NCI-H1105 treated with DMSO at 0.1 percent for 48 hours (cell line): ENCODE measurements at places on chromosomes 1 and 21.

DNA sequence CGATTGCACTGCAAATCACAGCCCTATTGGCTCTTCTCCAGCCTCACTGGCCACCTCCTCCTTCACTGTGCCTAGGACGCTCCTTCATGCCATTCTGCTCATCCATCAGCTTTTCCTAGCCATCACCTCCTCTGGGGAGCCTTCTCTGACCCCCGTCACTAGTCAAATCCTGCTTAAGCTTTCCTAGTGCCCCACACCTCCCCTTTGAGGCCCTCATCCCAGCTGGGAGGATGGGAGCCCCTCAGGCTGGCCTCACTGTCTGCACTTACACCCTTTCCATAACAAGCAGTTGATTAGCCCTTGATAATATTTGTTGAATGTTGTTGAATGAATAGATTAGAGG lies 50.7 kb downstream of the KLHDC7A start:
- DNase-seq = no peak

DNA sequence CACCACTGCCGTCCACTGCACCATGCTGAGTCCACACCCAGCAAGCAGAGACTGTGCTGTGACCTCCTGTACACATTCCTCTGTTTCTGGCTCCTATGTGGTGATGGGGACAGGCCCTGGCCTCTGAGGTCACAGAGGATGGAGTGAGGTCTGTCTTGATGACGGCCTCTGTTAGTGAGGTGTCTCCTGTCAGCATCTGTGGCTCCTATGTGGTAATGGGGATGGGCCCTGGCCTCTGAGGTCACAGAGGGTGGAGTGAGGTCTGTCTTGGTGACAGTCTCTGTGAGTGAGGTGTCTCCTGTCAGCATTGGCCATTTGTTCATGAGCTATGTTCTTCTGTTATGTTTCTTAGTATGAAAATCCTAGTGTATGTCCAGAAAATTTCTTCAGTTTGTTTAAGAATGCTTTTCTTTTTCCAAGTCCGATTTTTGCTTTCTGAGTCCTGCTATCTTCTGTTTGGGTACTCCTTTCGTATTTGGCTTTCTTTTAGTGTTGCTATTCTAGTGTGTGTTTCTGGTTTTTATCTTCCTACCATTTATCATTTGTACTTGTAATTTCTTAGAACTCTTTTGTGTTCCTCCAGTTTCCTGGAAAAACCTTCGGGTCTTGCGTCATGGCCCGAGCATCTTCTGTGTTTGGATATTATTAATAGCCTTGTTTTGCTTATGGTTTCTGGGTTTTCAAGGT lies 13.4 kb downstream of the SNAP47 start:
- DNase-seq = no peak

- no peak for DNase-seq
These were observed 395.4 kb downstream of the KIF26B start for GRCh38 chr1:245549996-245550719.

GRCh38 chr1:244102468-244102867 lies 51.4 kb downstream of the ZBTB18 start:
- no peak for DNase-seq

DNA sequence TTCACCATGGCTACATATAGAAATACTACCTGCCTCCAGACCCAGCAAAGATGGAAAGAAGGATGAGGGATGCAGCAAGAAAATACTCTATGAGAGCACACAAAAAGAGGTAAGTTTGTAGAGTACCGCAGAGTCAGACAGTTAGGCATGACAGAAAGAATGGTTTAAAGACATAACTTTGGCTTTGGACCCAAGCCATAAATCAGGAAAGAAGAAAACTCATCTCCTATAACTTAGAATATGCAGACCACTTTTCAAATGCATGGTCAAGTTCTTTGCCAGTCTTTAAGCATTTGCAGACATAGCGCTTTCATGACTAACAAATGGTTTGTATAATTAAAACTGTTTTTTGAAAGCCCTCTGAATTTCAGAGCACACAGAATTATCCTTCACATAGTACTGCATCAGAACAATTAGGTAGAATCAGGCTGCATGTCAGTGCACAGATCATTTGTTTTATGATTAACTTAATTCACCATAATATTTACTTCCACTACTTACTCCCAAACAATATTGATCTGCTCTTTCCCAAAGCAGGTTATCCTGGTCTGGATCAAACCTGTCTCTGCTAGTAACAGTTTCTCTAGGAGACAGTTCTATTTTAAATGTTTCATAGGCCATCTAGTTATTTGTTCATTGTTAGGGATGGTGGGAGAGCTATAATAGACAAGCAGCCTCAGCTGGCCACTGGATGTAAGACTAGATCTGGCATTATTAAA lies 280.7 kb upstream of the NR5A2 start:
- DNase-seq = no peak

DNA sequence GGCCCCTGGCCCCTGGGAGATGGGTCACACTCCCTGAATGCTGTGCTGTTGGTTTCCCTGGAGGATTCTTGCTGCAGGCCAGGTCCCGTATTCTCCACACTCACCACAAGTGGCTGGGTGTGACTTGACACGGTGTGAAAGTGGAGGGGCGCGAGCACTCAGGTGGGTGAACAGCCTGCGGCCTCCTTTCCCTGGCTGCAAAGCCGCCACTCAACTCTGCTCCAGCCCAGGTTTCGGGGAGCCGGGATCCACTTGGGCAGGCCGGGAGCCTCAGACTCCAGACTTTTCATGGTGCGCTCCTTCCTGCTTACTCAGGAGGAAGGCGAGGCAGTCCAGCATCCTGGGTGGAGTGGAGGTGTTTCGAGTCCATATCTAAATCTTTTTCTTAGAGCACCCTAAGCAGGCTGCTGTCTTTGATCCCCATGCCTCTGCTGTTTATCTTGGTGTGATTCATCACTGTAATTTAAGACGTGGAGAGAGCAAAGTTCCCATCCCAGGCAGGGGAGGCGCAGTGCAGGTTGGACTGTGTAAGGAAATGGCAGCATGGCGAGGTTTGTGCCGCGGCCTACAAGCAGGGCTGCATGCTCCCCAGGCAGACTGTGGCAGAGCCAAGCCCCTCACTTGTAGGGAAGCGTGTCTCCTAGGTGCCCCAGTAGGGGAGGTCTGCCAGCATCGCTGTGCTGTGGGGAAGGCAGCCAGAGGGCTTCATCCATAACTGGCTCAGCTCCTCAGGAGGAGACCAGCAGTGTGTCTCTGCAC lies 29.6 kb downstream of the VANGL1 start:
- no peak for DNase-seq

GRCh38 chr1:99766378-99766800 lies at the start of gene FRRS1:
FRRS1 (minus strand) TSS chr1:99766635; CDS start chr1:99748768, 17,867 bp downstream.
- DNase-seq = peak; percentile 82

DNA sequence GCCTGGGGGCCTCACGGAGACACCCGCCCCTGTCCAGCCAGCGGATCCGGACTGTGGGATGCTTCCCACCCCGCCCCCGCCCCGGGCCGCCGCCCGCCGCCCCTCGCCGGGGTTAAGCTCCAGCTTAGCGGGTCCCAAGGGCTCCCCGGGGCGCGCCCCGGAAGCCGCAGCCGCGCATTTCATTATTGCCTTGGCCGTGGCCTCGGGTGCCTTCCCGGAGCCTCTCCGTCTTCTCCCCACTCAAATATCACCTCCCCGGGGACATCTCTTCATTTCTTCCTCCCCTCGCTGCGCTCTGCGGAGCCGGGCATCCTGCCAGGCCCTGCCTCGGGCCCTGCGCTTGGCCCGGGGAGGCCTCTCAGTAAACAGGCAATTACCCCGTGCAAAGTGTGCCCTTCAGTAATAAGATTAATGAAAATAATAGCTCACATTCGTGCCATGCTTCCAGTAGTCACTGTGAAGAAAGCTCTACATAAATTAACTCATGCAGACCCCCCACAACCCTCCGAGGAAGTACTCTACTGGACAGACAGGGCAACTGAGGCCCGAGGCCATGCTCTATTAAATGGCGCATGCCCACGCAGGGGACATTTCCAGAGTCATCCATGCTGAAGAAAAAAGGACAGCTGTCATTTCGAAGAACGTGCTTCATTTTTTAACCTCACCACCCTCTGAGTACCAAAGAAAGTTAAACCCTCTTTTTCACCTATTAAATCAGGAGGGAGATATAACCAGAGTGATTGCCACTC lies 49.9 kb upstream of the LAPTM5 start:
- DNase-seq = peak; percentile 95
